ENCODE measurements at places on chromosomes 4 and X.

GRCh38 chrX:48937054-48937907, 18.5 kb upstream of the PIM2 start:
- DNase-seq = no peak

GRCh38 chrX:136582624-136583023, 50.6 kb downstream of the VGLL1 start:
- DNase-seq = no peak

DNA sequence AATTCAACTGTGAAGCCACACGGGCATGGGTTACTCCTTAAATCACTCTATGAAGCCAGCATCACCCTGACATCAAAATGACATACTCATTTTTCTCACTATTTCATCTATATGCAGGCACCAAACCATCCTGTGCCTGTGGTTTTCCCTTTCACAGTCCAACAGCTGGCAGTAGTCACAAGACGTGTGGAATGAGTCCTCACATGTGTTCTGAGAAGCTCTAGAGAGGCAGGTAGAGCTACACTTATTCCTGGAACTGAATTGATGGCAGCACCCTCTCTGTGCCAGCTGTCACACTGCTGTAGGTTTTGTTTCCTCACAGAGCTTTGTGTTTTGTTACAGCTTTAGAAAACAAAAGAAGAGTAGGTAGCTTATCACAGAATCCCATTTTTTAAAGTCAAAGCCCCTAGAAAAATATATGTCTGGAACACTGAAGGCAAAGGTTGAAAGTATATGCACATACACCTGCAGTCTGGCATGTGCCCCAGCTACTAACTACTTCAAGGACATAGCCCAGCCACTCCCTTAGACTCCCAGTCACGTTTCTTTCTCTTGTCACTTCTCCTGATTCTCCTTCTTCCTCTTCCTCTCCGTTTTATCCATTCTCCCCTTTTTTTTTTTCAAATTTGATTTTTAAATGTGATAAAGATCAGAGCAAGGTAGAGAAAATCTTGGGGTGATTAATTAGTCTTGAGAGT, 107.1 kb downstream of the ANXA10 start:
- no peak for DNase-seq

GRCh38 chr4:3269105-3269927, 20.4 kb downstream of the MSANTD1 start:
- no peak for DNase-seq

- DNase-seq = no peak
Measured at GRCh38 chr4:48262926-48263325, 6.7 kb downstream of the TEC start.

GRCh38 chr4:89000844-89001360, 56.1 kb downstream of the FAM13A start:
- no peak for DNase-seq

DNA sequence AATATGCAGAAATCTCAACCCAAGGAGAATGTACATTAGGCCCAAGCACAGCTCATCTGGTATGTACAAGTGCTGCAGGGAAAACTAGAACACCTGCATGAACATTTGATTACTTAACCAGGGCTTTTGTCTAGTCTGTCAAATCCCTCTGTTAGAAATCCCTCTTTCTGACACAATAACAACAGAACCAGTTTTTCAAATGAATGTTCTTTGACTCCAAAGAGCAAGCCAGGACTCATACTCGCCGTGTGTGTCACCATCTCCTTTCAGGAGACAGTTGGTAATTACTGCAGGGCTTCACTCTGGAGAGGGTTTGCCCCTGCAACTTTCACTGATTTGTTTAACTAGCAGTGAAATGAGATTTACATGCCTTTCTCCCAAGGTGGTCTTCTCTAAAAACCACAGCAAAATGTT, 143.0 kb upstream of the FAM241A start:
- no peak for DNase-seq

- DNase-seq = peak; percentile 34
Measured at GRCh38 chr4:41213625-41214135, 662 bp downstream of the APBB2 start.

DNA sequence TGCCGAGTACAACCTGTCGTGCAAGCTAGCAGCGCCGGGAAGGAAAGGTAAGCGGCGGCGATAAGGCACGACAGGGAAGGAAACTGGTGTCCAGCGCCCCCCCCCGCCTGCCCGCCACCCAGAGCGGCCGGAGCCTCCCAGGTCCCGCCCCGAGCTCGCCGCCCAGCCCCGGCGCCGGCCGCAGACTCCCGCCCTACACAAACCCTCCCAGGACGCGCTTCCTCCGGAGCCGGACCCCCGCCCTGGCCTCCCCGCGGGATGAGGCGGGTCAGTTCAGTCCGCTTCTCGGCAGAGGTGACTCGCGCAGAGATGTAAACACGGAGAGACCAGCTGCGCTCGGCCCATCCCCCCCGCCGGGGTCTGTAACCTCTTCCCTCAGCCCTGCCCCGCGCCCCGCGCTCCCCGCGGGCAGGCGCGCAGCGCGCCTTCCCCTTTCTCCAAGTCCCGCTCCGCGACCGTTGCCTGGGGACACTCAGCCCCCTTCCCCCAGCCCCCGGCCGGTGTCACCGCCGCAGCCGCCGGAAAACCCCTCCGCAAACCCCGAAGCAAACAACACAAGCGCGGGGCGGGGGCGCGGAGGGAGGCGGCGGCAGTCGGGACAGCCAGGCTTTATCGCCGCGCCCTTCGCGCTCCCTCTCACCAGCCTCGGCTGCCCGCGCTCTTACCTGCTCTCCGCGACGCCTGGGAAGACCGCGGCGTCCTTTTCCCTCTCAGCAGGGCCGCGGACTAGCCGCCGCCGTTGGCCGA, 543 bp downstream of the ELF2 start:
- DNase-seq = peak; percentile 52

DNA sequence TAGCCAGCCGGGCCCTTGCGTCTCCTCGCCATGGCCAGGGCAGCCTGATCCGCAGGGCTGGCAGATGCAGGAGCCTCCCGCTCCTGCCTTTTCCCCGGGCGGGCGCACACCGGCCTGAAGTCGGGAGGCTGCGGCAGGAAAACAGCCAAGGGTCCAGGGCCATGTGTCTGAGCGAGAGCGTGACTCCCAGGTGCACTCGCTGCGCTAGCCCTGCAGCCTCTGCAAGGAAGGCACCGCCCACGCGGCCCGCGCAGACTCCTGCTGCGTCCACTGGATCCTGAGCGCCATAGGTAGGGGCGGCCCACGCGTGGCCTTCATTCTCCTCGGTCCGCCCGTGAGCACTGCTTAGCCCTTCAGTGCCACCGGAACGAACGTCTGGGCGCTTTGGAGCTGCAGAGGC, 379.9 kb downstream of the TRAM1L1 start:
- DNase-seq = no peak

DNA sequence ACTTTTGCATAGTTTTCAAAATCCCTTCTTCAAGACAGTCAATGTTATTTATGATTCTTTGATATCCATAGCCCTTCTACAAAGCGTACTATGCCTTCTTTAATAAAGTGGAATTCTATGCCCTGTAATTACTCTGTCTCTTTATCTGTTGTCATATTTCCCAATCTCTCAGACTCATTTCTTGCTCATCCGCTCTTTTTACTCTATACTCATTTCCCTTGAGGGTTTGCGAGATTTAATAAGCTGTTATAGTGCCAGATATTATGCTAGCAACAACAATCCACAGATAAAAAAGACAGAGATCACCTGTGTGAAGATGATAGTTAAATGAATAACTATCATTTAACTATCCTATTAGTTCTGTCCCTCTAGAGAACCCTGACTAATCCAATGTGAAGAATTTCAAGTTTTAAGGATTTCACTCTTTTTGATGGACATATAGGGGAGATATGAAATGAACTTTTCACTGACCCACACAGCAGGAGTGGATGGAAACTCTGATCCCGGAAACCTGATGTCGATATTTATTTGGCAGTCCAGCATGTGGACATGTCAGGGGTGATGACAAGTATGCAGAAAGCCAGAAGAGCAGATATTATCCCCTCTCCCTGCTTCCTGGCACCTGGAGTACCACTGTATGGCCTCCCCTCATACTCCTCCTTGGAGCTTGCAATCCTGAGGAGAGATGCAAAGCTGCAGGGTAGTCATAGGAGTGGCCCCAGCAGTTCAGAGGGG, 49.7 kb downstream of the TMEM156 start:
- DNase-seq = no peak

DNA sequence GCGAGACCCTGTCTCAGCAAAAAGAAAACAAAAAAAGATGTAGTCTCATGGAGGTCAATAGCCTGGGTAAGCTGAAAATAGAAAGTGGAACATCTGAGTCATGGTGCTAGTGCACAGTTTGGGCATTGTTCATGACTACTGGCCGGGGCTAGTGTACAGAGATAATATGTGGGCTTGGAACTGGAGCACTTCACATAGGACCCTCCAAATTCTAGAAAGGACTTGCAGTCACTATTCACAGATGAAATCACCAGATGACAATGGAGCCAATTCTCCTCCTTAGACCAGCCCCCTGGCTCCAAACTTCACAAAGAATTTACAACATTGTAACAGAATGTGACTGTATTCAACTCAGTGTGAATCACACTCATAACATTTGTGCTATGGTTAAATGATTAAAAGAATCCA, 367.8 kb upstream of the SLC7A11 start:
- DNase-seq = no peak

DNA sequence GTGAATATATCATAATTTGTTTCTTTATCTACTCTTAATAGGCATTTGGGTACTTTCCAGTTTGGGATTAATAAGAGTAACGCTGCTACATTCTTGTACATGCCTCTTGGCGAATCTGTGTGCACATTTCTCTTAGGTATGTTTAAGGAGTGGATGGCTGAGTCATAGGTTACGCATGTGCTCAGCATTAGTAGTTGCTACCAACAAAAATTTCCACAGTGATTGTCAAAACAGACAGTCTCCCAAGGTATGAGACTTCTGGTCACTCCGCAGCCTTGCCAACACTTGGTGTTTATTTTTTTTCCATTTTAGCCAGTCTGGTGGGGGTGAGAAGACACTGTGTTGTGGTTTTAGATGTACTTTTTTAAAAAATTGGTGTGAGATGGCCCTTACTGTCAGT, 44.6 kb downstream of the FGFBP1 start:
- no peak for DNase-seq

DNA sequence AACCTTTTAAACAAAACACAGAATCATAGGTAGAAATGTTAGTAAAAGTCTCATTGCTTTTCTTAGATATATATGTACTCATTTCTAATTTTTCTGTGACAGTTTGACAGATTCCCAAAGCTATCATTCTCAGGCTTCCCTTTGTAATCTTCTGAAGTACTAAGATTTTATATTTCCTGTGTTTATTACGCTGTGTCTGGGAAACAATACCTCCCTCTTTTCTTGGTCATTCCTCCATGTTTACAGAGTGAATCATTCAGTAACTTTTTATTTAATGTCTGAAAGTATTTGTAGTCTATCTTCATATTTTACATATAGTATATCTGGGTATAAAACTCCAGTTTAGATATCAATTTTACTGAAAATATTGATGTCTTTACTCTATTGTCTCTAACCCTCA, 1826.3 kb upstream of the IGFBP7 start:
- no peak for DNase-seq

DNA sequence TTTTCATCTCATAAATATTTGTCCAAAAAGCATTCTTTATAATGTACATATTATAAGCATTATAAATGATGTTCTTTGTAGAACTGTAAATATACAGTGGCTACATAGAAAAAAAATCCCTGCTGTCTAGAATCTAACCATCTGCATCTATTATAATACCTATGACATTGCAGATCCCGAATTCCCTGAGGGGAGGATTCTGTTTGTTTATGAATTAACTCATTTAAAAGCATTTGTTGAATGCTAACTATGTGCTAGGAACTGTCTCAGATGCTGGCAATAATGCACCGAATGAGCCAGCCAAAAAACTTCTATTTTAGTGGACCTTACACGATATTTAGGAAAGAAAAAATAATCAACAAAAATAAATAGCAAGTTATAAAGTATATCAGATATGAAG, 189.6 kb downstream of the PACRGL start:
- DNase-seq = no peak

DNA sequence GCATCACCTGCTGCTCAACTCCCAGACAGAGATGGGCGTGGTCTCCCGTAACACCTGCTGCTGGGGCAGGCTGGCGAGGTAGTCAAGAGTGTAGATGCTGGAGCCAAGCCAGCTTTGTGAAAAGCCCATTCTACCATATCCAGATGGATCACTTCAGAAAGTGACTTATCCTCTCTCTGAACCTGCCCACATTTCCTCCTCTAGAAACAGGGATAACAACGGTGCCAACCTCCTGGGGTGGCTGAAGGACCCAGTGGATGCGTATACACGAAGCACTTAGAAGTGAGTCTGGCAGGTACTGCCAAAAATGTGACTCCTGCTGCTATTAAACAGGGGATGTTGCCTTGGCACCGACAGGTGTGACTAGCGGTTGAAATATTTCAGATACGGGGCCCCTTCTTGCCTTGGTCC, 95.8 kb downstream of the SORBS2 start:
- no peak for DNase-seq

GRCh38 chrX:22800360-22800759, 199.4 kb upstream of the DDX53 start:
- DNase-seq = no peak

DNA sequence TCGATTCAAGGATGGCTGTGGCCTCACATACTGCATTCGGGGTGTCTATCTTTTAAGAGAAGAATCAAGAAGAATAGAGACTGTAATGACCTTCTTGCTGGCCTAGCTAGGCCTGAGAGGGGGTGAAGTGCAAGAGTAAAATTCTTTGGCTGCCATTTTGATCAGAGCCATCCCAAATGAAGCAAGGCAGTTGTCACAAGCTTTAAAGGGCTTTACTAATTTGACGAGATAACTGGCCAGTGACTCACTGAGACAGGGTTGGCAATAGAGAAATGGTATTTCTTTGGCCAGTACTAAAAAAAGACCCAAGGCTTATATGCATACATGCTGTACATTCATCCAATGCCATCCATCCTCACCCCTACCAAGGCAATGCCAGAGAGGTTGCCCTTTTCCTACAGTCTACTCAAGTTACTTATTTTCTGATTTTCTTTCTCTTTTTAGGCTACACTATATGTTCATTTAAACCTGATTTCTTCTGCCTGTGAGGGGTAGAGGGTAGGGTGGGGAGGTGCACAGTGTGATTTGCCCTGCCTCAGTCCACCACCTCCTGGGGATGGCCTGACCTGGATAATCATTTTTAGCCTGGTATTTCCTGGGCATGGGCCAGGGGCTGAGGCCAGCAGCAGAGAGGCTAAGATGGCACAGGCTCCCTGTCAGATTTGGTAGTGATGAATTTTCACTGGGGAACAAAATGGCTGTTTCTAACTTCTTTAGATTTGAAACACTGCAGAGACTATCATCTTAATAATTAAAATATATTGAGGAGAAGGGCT, 32.2 kb downstream of the ATG4A start:
- no peak for DNase-seq

- DNase-seq = no peak
Measured at GRCh38 chr4:80948141-80948540, 82.4 kb upstream of the BMP3 start.

DNA sequence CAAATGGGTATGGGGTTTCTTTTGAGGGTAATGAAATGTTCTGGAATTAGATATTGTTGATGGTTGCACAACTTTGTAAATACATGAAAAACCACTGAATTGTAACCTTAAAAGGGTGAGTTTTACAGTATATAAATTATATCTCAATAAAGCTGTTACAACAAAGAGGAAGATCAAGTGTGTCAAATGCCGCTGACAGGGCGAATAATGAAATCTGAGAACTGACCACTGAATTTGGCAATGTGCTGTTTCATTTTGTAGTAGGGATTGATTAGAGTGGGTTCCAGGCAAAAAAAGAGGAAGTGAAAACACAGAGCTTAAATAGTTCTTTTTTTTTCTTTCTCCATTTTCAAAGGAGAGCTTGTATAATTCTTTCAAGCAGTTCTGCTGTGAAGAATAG, 161.1 kb upstream of the NAP1L5 start:
- no peak for DNase-seq
